ENCODE measurements at places on chromosomes 4 and X.

GRCh38 chrX:13253223-13253622 lies 66.6 kb downstream of the ATXN3L start:
- no peak for DNase-seq

GRCh38 chr4:186342582-186342981 lies 76.6 kb downstream of the F11 start:
- DNase-seq = no peak

DNA sequence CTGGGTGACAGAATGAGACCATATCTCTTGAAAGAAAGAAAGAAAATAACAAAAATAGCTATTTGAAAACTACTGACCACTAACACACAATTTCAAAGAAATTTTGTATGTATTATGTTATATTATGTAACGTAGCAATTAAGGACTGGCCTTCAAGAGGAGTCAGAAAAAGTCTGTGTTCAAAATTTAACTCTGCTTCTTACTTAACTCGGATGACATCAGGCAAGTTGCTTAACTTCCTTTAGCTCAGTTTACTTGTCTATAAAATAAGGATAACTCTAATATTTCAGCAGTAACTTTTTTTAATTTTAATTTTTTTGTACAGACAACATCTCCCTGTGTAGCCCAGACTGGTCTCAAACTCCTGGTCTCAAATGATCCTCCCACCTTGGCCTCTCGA lies 14.6 kb upstream of the PRSS12 start:
- no peak for DNase-seq

DNA sequence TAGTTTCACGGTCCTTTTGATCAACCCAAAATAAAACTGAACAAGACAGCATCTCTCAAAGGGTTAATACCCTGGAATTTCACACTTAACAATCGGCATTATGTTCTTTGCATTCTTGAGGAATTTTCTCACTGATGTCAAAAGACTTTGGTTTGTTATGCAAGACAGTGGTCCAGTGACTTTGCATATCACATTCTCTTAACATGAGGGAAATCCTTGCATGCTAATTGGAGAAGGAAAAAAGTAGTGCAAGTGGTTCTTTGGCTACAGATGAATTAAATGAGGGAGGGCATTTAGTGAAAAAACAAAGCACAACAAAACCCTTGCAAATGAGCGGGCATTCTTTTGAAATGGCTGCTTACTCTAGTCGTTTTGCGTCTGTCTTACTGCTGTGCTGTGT lies 105.1 kb upstream of the LIMCH1 start:
- DNase-seq = no peak

DNA sequence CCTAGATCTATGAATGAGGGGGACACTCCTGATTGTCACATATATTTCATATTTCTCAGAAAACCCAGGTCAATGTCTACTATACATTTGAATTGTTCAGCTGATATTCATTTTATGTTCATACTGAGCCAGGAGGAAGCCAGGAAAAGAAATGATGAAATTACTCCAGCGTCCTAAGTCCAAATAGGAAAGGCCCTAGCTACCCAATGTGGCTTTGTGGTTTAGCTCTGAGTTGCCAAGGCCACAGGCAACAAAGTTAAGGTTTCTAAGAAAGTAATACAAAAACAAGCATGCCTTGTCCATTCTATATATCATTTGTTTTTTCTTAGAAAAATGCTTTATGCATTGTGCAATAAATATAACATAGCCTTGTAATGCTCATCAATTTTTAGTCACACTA lies 4.5 kb upstream of the CSN2 start:
- no peak for DNase-seq

GRCh38 chr4:158768555-158769174 lies at the start of gene FNIP2:
TSS of gene FNIP2 (plus strand) at chr4:158769026. CDS start at chr4:158769213, 187 bp downstream.
- DNase-seq = peak; percentile 89

DNA sequence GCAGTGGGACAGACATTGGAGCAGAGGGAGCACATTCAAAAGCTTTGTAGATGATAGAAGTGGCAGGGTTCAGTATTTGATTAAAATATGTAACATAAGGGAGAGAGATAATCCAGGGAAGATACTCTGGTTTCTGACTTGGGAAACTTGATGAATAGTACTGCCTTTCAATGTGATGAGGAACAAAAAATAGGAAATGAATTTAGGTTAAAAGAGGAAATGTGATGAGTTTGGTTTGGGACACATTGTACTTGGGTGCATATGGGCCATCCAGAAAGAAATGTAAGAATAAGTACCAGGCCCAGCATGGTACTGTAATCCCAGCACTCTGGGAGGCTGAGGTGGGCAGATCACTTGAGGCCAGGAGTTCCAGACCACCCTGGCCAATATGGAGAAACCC lies 20.9 kb upstream of the NDNF start:
- DNase-seq = no peak

GRCh38 chr4:142563682-142564291 lies 282.3 kb downstream of the INPP4B start:
- no peak for DNase-seq

DNA sequence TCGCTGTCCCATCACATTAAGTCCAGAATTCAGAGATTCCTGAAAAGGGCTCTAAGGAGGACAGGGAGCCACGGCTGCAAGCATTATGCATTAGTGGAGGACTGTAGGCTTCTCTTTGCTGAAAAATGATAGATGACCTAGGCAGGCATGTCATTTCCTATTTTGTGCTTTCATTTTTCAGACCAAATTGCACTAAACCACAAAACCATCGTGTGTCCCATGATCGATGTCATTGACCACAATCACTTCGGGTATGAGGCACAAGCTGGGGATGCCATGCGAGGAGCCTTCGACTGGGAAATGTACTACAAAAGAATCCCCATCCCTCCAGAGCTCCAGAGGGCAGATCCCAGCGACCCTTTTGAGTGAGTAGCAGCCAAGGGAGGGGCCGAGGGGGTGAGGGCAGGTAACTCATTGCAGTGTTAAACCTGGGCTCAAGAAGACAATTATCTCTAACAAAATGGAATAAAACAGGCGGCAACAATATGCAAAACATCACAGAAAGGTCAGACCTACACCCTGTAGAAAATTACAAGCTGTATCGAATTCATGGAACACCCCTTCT lies 355.2 kb upstream of the GALNT7 start:
- no peak for DNase-seq

DNA sequence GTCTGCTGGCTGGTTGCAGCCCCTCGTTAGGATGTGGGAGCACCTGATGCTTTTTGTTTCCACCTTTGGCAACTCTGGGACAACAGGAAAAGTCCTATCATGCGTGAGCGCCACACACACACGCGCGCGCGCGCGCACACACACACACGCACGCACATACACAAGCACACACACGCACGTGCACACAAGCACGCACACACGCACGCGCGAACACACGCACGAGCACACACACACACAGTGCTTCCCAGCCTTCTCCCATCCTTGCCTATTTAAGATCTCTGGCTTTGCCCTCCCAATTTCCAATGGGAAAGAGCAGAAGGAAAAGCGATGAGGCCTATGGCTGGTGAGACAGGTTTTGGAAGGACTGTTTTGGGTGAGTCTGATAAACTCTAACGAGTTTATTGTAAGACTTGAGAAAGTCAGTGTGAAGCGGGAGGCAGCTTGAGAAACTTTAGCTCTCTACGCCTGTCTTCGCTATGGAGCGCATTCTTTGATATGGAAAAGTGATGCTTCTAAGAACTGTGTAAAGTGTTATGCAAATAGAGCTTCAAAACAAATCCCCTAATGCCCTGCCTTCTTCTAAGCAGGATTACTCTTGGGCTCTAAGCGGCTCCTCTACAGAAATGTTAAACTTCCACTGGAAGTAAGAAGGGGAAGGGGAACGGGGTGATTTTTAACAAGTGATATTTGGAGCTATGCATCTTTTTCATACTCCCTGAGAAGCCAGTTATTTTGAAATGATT lies 11.8 kb downstream of the SUPT20HL1 start:
- no peak for DNase-seq

- DNase-seq = peak; percentile 85
These were observed 5.0 kb upstream of the SDAD1 start for GRCh38 chr4:75995727-75996126.

DNA sequence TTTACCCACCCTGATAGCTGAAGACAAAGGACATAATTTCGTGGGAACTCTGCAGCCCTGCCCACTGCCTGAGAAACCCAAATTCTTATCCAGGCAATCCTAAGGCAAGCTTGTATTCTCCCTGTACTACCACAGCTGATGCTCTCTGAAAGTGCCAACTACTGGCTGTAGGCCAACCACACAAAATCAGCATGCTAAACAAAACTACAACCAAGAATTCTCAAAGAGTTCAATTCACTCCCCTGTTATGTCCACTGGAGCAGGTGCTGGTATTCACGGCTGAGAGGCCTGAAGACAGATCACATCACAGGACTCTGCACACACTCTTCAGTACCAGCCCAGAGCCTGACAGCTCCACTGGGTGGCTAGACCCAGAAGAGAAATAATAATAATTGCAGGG lies 375.9 kb upstream of the NDST4 start:
- no peak for DNase-seq

GRCh38 chr4:76301068-76301774 lies 5.3 kb upstream of the STBD1 start:
- peak; percentile 84 for DNase-seq

- DNase-seq = no peak
These were observed 103.2 kb downstream of the NFKB1 start for GRCh38 chr4:102604222-102604940.

DNA sequence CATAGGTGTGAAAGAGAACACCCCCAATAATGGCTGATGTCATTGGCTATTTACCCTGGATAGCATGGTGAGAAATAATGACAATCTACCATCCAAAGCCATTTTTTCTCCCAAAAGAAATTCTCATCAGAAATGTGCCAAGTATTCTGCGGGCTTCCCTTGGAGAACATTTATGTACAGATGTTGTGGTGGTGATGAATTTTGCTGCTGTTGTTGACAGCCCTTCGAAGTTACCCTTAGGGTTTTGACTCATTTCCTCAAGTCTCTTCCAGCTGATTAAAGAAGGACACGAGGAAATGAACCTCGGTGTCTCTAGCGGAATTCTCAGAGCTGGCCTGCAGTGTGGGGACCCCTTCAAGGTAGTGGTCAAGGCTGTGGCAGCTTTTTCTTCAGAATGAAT lies 3.4 kb downstream of the KIT start:
- no peak for DNase-seq

GRCh38 chrX:152575331-152575730 lies 62.4 kb upstream of the GABRQ start:
- no peak for DNase-seq

DNA sequence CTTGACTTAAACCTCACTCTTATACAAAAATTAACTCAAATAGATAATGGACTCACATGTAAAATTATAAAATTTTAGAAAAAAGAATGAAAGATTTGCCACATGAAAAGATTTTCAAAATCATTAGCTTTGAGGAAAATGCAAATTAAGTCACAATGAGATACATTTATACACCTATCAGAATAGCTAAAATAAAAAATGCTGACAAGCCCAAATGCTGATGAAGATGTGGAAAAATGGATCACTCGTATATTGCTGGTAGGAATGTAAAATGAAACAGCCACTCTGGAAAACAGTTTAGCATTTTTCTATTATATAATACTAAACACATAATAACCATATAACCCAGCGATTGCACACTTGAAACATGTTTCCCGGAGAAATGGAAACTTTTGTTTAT lies 316.2 kb downstream of the ANKRD50 start:
- DNase-seq = no peak

DNA sequence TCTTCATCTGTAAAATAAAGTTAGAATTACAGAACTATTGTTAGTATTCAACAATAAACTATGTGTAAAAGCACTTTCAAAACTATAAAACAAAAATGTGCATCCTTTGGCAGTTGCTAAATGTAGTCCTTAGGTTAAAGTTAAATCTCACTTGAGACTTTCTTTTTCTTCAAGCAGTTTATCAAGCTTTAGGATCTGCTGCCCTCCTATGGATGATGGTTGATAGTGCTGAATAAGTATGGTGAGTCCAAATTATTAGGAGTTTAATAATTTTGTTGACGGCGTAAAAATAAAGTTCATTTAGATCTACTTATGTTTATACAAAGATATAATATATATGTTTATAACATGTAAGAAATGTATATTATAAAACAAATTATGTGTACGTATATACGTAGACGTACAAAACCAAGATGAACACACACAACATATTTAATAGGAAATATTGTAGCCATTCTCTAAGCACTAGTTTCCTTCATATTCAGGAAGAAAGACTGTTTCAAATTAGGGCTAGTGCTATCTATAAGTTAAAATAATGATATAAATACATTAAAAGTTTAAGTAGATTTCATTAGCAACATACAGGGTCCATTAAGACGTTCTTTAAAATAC lies 22.3 kb downstream of the UGT2A2 start:
- peak; percentile 86 for DNase-seq

- DNase-seq = no peak
These were observed 5.7 kb downstream of the ENOPH1 start for GRCh38 chr4:82436130-82436529.

- no peak for DNase-seq
These were observed 1668.1 kb upstream of the AGA start for GRCh38 chr4:179110356-179110755.

GRCh38 chrX:48694776-48695533 lies 1.6 kb upstream of the SUV39H1 start:
- DNase-seq = no peak

GRCh38 chr4:125849869-125850268 lies 535.1 kb downstream of the FAT4 start:
- no peak for DNase-seq

DNA sequence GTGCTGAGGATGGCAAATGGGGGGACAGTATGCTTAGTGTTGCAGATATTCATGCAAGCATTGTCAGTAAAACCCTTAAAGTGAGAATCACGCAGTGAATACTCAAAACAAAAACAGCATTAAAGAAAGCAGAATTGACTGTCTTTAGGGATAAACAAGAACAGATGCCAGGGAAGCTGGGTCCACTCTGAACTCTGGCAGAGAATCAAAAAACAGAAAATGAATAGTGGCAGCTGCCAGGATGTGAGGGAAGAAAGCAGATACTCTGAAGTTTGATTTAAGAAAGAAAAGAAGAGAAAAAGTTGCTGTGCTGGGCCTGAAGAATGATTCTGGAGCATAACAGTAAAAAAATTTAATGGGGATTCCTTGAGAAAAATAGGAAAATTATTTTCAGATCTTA lies 131.5 kb downstream of the GABRA2 start:
- no peak for DNase-seq

DNA sequence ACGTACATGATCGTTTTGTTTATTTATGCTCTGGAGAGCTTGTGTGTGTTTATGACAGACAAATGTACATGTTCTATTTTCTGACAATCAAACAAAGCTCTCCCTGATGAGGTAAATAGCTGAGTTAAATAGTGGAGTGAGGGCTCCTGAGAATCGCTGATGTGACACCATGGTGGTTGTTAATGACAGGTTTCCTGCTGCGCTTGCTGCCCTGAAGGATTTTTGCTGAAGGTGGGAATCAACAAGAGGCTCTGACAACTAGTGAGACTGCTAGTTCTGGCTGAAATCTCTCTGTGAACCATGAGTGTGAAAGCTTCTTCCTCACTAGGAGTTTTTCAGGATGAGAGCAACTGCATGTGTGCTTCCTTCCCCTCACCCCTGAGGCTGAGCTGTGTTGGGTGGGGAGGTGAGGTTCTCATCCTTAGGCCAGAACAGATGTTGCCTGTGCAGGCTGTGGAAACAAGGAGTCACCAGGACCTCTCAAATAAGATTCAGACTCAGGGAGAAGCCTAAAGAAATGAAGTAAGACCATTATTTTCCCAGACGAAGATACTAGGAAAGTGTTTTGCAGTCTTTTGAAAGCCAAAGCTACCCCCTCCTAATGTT lies 173.4 kb upstream of the JADE1 start:
- peak; percentile 82 for DNase-seq

GRCh38 chr4:182212211-182212761 lies 30.9 kb upstream of the TENM3 start:
- peak; percentile 86 for DNase-seq

GRCh38 chrX:45309096-45309495 lies 108.4 kb upstream of the DIPK2B start:
- no peak for DNase-seq
